ENCODE measurements at places on chromosomes 12 and 14.

DNA sequence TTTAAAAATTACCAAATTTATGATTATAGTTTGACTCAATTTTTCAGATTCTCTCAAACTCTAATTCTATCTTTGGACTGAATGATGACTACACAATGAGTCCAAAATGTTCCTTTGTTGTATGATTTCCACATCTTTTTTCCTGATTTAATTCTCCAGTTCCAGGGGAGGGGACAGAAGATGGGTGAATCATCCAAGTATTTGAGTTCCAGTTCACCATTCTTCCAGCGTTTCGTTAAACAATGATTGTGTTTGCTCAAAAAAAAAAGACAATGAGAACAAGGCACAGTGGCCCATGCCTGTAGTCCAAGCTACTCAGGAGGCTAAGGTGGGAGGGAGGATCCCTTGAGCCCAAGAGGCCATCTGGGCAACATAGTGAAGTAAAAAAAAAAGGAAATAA lies 23.8 kb downstream of the BAZ1A start:
- peak; percentile 20 for DNase-seq

DNA sequence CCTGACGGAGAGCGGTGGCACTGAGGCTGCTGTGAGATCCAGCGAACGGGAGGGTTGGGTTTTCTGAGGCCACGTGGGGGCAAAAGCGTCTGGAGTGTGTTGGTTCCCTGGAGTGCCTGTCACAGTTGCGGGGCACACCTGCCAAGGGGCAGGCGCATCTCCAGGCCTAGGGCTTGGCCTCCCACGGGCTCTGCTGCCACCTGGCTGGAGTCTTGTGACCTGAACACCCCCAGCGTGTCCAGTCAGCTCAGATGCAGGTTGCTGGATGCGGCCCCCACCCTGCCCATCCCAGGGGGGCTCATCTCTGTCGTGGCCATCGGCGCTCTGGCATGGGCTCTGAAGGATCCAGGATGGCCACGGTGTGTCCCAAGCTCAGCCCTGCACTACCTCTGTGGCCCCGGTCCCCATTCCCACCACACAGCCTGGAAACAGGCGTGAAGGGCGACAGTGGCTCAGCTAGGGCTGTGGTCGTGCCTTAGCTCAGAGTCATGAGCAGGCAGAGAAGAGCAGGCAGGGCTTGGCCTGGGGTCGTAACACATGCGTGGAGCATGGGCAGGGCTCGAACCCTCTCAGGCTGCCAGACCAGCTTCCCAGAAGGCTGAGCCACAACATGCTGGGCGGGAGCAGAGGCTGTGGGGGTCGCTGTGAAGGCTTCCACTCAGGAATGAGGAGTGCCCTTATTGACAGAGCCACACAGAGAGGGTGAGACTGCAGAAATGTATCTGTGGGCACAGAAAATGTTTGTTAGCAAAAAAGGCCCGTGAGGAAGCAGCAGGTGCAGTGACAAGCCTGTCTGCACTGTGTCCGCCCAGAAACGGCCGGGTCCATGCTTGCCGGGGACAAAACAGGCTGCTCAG lies 23.5 kb upstream of the CRIP2 start:
- no peak for DNase-seq

- peak; percentile 48 for DNase-seq
Observed at GRCh38 chr12:27521066-27521465, 2.9 kb upstream of the PPFIBP1 start.

GRCh38 chr14:104576232-104576969 lies 3.2 kb upstream of the C14orf180 start:
- no peak for DNase-seq

- no peak for DNase-seq
Observed at GRCh38 chr12:120465756-120466155, 3.8 kb downstream of the SRSF9 start.

GRCh38 chr12:52546126-52546525 lies 6.8 kb downstream of the KRT71 start:
- DNase-seq = no peak
